A673 (cell line): ENCODE measurements at places on chromosomes 3 and 15. TPM values are rescaled to one million over a fixed set of nuclear protein-coding genes. Genes with fewer than 3 reads are reported as not detected.

- no peak for DNase-seq
- no peaks in the 10 kb centered on the region for H3K27me3 ChIP-seq
- H3K27ac ChIP-seq: no peak overlapping the region
- no peaks in the 10 kb centered on the region for H3K36me3 ChIP-seq
These were observed 36.1 kb downstream of the SPSB4 start for GRCh38 chr3:141087076-141087777.

- no peak overlapping the region for H3K4me3 ChIP-seq
- no peak overlapping the region for H3K27ac ChIP-seq
- H3K27me3 ChIP-seq: no peaks in the 10 kb centered on the region
These were observed 56.8 kb downstream of the GASK1A start for GRCh38 chr3:43035801-43036365.

Gene FAM174B
- 2.7 and 3.7 TPM in 2 replicates for total RNA-seq

- H3K4me3 ChIP-seq: no peak overlapping the region
- DNase-seq: no peak
- H3K4me1 ChIP-seq: no peaks in the 10 kb centered on the region
- H3K27me3 ChIP-seq: no peaks in the 10 kb centered on the region
These were observed 17.8 kb downstream of the ACKR2 start for GRCh38 chr3:42827023-42827422.

Gene SH3GL3
- total RNA-seq: 25.6 and 32.1 TPM in 2 replicates

DNA sequence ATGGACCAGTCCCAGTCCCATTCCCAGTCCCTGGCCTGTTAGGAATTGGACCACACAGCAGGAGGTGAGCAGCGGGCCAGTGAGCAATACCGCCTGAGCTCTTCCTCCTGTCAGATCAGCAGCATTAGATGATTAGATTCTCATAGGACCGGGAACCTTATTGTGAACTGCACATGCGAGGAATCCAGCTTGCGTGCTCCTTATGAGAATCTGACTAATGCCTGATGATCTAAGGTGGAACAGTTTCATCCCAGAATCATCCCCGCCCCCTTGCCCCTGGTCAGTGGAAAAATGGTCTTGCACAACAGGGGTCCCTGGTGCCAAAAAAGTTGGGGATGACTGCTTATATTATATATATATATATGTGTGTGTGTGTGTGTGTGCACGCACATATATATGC, 63.1 kb downstream of the IFT57 start:
- H3K4me3 ChIP-seq: no peak overlapping the region
- DNase-seq: no peak
- H3K36me3 ChIP-seq: no peaks in the 10 kb centered on the region

Gene GOLGA8N
- total RNA-seq: 3.1 and 4.3 TPM in 2 replicates

Gene IGSF11
- not detected in 2 replicates for total RNA-seq

GRCh38 chr3:70065696-70066253, 66.2 kb downstream of the SAMMSON start:
- no peak overlapping the region for H3K4me3 ChIP-seq
- H3K27ac ChIP-seq: no peak overlapping the region
- peak; percentile 4 for DNase-seq
- no peaks in the 10 kb centered on the region for H3K36me3 ChIP-seq
- no peaks in the 10 kb centered on the region for H3K4me1 ChIP-seq
- H3K27me3 ChIP-seq: no peaks in the 10 kb centered on the region

DNA sequence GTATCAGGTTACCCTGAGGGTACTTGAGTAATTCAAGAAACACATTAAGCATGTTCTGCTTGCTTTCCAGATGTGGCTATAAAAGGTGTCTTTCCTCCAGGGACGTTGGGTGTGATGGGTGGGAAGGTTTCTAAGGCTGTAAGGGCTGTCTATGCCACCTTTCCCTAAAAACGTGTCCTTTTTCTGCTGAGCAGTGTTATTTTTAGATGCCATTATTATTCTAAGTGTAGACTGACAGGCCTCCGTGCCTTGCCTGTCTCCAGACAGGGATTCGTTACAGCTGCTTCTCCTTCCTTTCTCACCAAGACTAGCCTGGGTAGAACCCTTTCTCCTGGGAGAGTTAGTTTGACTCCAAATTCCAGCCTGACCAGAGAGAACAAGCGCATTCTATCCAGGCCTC, 26.8 kb upstream of the RHO start:
- H3K27me3 ChIP-seq: no peaks in the 10 kb centered on the region
- H3K4me1 ChIP-seq: no peaks in the 10 kb centered on the region
- H3K36me3 ChIP-seq: no peaks in the 10 kb centered on the region
- DNase-seq: no peak
- no peak overlapping the region for H3K27ac ChIP-seq

DNA sequence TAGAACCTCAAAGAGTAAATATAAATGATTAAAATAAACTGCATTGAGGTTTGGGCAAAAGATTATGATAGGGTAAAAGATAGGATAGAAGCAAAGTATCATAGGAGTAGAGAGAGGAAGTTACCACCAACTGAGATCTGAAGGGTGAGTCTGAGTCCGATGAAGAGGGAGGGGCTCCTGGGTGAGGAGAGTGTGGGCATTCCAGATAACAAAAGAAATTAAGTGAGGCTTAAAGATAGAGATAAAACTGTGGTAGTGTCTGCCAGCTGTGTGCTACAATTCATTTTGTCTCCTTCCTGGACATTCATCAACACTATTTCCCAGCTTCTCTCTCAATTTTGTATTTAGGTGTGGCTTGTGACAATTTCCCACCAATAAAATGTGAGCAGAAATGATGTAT, 343.0 kb upstream of the PLSCR5 start:
- no peak overlapping the region for H3K27ac ChIP-seq
- H3K27me3 ChIP-seq: no peaks in the 10 kb centered on the region
- no peaks in the 10 kb centered on the region for H3K36me3 ChIP-seq
- no peak overlapping the region for H3K4me3 ChIP-seq

DNA sequence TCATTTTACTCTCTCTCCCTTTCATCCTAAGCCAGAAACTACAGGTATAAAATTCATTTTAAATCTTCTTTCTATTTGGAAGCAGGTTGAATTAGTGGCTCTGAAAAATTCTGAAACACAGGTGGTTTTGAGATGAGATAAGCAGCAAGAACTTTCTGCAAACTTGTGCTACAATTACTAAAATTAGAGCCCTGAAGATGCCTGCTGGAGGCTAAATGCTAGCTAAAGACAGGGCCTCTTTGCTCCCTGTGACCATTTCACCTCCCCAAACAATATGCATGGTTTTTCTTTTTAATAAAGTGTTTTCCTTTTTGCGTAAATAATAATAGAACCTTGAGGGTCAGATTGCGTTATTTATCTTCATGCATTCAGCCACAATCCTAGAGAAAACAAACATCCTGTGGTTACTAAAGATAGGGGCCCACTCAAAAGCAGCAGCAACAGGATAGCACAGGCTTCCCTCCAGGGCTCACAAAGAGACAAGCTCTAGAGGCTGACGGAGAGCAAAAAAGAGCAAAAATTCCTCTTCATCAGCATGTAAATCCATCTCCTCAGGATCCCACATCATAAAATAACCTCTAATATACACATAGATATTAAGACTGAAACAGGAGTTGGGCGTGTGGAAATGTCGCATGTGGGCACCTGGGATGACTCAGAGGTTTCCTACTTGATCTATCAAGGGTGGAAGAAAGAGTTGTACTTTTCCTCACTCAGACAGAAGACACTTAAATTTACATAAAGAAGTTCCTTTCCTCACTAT, 26.5 kb upstream of the CP start:
- no peaks in the 10 kb centered on the region for H3K4me1 ChIP-seq
- H3K36me3 ChIP-seq: no peaks in the 10 kb centered on the region
- no peak overlapping the region for H3K27ac ChIP-seq
- no peak overlapping the region for H3K4me3 ChIP-seq

Gene PATL2
- total RNA-seq: 1.2 and 1.6 TPM in 2 replicates

GRCh38 chr3:183259621-183260020, 6.6 kb downstream of the B3GNT5 start:
- H3K27ac ChIP-seq: no peak overlapping the region
- no peaks in the 10 kb centered on the region for H3K36me3 ChIP-seq
- no peak overlapping the region for H3K4me3 ChIP-seq
- H3K4me1 ChIP-seq: peaks cover 29% of the 10 kb centered on the region
- no peak for DNase-seq

Gene SLCO2A1
- not detected in 2 replicates for total RNA-seq

GRCh38 chr15:68572921-68573320, 5.9 kb upstream of the CORO2B start:
- no peak overlapping the region for H3K27ac ChIP-seq
- H3K36me3 ChIP-seq: no peaks in the 10 kb centered on the region
- H3K4me1 ChIP-seq: peaks cover 3% of the 10 kb centered on the region

Gene TLR9
- total RNA-seq: not detected in 2 replicates

- no peaks in the 10 kb centered on the region for H3K36me3 ChIP-seq
- peak overlapping the region; percentile 54 for H3K27ac ChIP-seq
- H3K27me3 ChIP-seq: no peaks in the 10 kb centered on the region
- DNase-seq: no peak
These were observed 53.6 kb upstream of the CGNL1 start for GRCh38 chr15:57322602-57323250.

- no peaks in the 10 kb centered on the region for H3K27me3 ChIP-seq
- peak; percentile 52 for DNase-seq
- H3K4me1 ChIP-seq: peaks cover 61% of the 10 kb centered on the region
These were observed 18.5 kb upstream of the IL1RAP start for GRCh38 chr3:190495354-190495753.

DNA sequence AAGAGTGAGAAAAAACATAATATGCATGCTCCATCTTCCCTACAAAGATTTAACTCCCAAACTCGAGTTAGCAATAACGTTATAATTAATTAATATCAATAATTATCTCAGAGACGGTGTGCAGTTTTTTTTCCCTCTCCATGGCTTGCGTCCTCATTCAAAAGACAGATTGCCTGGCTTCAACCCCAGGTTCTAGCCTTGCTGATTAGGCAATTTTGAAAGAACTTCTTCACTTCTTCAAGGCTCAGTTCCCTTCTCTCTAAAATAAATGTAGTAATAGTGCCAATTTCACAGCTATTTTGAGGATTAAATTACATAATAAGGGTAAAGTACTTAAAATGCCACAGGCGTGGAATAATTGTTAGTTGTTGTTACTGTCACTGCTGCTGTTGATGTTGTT, 876.1 kb upstream of the GBE1 start:
- H3K27me3 ChIP-seq: no peaks in the 10 kb centered on the region
- H3K4me1 ChIP-seq: no peaks in the 10 kb centered on the region
- H3K4me3 ChIP-seq: no peak overlapping the region
- H3K27ac ChIP-seq: no peak overlapping the region

Gene NOX5
- total RNA-seq: not detected in 2 replicates

Gene PLSCR2
- not detected in 2 replicates for total RNA-seq
